ENCODE measurements at places on chromosomes 12 and 14.

GRCh38 chr12:132319991-132320570 is 9.3 kb downstream of the GALNT9 start:
- no peak for DNase-seq

DNA sequence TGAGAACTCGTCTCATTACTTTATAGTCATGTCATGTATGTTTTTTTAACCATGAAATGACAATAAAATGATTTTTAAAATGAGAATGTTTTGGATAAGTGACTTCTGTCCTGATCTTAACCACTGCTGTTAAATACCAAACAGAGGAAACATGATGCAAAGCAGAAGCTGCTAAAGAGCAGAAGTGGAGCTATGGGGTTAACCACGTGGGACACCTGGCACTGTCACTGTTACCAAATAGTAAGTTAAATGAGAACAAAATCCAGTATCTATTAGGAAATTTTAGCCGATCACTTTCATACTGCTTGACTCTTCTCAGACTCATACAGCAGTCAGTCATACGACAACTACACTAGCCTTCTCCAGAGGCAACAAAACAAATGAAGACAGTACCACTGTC is 82.4 kb downstream of the SCAF11 start:
- DNase-seq: no peak

DNA sequence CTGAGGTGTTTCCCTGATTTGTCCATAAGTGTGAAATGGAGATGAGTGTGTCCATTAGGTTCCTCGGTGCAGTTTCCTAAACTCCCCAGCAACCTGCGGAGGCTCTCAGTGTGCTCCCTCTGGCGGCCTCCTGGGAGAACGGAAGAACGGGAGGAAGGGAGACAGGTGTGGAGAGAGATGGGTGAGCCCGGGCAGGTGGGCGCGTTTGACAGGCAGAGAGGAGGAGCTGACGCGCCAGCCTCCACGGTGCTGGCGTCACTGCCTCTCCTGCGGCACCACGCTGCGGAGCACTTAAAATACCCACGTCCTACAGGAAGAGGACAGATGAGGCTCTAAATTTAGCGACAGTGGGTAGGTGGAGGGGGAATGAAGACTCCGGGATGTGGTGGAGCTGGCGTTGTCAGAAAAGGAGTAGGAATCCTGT is 26.8 kb upstream of the PEX5 start:
- peak; percentile 6 for DNase-seq

- no peak for DNase-seq
Measured at GRCh38 chr12:65199604-65200003, 30.2 kb downstream of the LEMD3 start.

- DNase-seq: no peak
Measured at GRCh38 chr14:92373336-92373735, 50.4 kb downstream of the SLC24A4 start.

DNA sequence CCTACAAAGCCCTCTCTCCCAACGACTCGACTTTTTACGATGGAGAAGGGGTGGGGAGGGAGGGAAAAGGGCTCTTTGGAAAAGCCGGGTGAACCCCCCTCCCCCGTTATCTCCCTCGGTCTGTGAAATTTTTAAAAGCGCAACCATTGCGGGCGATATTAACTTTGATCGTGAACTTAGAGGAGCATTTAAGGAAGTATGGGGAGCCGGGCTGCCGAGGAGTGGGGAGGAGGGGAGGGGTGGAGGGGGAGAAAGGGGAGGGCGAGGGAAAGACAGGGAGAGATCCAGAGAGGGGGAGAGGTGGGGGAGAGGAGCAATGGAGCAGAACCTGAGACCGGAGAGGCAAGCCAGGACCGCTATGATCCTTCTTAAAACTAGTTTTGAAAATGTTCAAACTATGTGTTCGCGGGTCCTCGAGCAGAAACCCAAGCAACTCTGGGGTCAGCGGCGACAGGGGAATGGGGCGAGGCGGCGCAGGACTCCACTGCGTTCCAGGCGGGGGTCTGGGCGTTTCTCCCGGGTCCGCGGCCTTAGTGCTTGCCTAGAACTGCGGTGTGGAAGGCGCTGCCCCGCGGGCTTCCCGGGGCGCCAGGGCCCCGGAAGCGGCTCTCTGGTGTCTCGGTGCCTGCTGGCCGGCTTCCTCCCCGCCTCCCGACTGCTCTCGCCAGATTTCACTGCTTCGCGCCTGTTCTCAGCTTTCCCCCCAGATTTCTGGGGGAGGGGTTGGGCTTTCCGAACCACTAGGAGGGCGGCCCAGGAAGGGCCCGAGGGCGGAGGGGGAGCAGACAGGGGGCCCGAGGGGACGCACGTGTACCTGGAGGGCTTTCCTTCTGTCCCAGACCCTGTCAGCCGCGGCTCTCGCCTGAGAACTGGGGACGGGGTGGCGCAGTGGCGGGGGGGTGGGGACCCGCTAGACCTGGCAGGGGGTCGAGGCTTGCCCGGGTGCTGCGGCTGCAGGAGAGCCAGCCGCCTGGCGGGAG is at the start of gene HOTAIR:
Gene HOTAIR (minus strand): TSS at position 871 of the 980 bp plus-strand sequence.
- DNase-seq: no peak

GRCh38 chr12:22576065-22576464 is 31.7 kb upstream of the C2CD5 start:
- no peak for DNase-seq

All from T follicular helper cell (primary cell).